ENCODE measurements at places on chromosomes 7 and 10.

- peak; percentile 88 for DNase-seq
Measured at GRCh38 chr10:103966671-103967447, at the start of gene SLK. TSS of gene SLK (plus strand) at chr10:103967140. CDS start at chr10:103967746, 606 bp downstream.

- DNase-seq, result peak; percentile 86
Measured at GRCh38 chr7:114026486-114027089, 107.8 kb upstream of the PPP1R3A start.

DNA sequence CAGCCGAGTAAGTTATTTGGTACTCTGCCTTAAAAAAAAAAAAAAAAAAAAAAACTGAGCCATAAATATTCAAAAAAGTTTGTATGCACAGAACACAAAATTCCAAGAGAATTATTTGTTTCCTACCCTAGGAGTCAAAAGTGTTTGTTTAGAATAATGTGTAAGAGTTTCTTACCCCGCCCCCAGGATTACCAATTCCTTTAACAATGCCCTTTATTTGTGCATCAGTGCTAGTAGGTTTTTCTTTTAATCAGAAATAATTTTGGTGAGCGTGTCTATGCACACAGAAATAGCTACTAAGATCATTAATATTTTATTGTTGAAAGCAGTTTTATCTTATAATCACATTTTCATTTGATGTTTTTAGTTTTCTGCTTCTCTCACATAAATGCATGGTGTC is 374.6 kb downstream of the DPP6 start:
- no peak for DNase-seq

GRCh38 chr7:1974290-1975101 is 258.2 kb downstream of the MAD1L1 start:
- DNase-seq, result no peak

- DNase-seq, result no peak
Measured at GRCh38 chr7:18013936-18014335, 13.7 kb downstream of the PRPS1L1 start.

DNA sequence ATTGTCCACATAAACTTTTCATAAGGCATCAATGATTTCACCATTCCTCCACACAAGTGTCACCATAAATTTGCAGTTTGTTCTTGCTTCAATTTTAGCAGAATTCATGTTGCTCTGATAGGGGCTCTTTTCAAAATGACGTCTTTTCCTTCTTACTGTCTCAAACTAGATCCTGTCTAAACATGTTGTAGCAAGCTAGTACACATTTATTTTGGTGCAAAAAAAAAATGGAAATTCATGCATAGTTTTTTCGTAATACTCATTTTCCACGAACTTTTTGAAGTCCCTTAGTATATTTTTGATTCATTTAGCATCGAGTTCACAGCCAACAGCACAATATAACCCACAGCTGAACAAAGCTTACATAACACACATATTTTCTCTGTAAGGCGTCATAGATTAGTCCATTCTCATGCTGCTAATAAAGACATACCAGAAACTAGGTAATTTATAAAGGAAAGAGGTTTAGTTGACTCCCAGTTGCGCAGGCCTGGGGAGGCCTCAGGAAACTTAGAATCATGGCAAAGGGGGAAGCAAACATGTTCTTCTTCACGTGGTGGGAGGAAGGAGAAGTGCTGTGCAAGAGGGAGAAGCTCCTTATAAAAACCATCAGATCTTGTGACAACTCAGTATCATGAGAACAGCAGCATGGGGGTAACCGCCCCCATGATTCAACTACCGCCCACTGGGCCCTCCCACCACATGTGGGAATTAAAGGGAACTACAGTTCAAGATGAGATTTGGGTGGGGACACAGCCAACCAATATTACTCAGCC is 301.5 kb downstream of the CCDC3 start:
- no peak for DNase-seq

DNA sequence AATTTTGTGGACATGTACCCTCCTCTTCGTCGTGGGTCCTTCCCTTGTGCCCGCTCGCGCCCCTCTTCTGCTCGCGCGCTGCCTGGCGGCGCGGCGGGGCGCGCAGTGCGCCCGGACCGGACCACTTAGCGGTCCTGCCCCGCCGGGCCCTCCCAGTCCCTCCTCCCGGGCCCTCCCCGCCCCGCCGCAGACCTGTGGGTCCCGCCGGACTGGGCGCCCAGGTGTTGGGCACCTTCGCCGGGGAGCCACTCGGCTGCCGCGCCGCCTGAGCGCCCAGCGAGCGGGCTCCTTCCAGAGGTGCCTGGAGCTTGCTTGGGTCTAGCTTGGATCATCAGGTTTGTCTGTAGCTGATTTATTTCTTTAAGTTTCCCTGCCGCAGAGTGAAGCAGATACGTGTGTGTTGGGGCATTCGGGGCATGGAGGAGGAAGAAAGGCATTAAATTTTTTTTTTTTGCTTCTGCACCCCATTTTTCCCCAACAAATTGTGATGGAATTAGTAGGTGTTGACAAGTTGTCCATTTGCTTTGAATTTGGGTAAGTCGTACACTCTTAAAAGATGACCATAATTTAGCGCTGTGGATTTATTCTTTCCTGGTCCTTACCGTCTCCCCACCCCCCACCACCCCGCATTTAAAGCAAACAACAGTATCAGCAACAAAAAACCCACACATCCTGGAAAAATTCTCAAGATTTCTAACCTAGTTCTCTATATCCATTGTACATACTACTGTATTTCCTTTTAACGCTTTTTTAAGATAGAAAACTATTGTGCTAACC is 905 bp downstream of the C1GALT1 start:
- DNase-seq, result peak; percentile 78

DNA sequence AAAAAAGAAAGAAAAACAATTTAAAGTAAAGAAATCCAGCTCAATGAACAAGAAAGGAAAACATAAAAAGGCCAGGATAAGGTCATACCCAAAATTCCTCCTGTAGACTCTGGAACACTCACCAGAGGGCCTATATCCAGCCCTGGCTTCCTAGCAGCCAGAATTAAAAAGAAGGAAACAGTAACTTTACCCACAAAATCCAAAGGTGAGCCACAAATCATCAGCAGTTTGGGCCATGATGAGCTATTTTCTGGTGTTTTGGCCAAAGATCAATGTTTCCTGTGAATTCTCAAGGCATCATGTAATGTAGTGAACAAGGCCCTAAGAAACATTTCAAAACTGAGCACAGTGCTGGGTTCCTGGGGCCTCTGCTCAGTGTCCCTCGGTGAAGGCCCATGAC is 87.8 kb downstream of the LARP4B start:
- DNase-seq, result no peak

GRCh38 chr7:105652359-105652993 is 71.2 kb upstream of the EFCAB10 start:
- peak; percentile 64 for DNase-seq

DNA sequence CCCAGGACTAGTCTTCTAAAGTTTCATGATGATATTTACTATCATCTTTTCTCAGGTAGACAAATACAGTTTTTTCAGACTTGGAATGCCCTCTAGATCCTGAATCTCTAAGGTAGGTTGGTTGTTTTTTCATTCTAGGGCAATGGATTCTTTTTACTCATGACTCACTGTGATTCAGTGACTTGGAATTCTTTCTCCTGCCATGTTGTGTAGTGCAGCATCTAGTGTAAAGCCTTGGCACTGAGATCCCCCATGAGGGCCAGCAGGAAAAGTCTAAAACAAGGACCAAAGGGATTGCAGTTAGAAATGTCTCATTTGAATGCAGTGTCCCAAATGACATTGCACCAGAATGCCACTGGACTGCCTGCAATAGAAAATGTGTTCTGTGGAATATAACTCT is 430.4 kb downstream of the NEBL start:
- DNase-seq, result no peak

DNA sequence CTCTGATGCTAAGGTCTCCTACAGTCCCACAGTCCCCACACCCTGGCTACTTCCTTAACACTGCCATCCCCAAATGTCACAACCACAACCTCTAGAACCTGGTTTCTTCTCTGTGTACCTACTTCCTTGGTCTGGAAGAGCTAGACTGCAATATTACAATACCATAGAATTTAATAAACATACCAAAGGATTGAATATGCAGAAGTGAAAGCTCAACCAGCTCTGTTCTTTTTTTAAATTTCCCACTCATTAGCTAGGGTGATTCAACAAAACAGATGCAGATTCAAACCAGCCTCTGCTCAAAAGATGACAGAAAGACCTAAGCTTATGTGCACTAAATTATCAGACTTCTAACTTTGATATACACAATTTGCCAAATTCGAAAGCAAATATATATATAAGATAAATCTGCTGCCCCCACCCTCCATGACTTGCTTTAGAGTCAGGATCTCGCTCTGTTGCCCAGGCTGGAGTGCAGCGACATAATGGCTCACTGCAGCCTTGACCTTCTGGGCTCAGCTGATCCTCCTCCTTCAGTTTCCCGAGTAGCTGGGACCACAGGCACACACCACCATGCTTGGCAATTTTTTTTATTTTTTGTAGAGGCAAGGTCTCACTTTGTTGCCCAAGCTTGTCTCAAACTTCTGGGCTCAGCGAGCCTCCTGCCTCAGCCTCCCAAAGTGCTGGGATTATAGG is 212.6 kb downstream of the CHCHD3 start:
- DNase-seq, result no peak

GRCh38 chr7:65269150-65269856 is 104.4 kb upstream of the ZNF92 start:
- peak; percentile 87 for DNase-seq

GRCh38 chr7:135510592-135511183 is 786 bp upstream of the CNOT4 start:
- peak; percentile 14 for DNase-seq

- no peak for DNase-seq
Measured at GRCh38 chr10:95214793-95215192, 20.8 kb downstream of the ACSM6 start.

GRCh38 chr10:78859769-78860168 is 209.0 kb upstream of the ZMIZ1 start:
- no peak for DNase-seq

DNA sequence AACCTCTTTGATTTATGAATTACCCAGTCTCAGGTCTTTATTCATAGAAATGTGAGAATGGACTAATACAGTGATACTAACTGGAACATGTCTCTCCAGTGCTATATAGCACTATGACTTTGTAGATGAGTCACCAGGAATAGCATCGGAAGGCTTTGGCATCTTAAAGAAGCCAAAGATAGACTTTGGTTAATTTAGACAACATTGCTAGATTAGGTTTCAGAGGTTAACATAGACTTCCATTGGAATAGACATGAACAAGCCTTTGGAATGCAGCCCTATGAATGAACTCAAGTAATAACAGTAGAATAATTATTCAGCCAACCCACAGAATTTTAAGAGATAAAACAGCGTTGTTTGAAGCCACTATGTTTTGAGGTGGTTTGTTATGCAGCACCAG is 169.2 kb downstream of the HGF start:
- no peak for DNase-seq

DNA sequence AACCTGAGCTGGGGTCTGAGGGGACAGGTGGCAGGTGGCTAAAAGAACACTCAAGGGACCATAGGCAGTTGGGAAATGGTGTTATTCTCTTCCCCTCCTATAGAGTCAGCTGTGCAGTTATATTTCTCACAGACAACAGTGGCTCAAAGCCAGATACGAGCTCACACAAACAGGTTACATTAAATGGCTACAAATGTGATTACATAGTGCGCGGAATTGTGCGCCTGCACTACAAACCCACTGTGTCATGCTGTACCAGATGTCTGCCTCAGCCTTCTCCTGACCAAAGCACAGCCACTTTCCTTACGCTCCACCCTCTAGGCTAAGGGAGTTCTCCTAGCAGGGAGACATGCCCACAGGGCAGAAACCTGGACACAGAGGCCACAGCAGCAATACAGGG is 387.2 kb downstream of the CNTNAP2 start:
- no peak for DNase-seq

DNA sequence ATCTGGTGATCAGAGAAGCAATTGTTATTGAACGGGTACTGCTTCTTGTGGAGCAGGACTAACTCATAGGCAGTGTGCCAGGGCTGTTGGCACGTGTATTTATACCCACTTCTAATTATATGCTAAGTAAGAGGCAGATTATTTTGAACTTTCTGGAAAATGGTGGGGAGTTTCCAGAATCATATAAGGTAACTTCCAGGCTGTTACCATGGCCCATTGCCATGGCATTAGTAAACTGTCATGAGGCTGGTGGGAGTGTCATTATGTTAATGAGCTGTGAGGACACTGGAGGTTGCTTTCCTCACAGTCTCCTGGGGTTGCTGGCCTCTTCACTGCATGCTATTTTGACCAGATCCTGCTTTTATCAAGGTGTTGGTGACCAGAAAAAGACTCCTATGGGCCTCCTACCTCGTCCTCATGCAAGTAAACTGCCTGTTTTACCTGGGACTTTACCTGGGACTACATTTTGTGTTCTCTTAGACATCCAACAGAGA is 122.6 kb downstream of the KCND2 start:
- no peak for DNase-seq

GRCh38 chr7:23358152-23358674 is 59.1 kb downstream of the MALSU1 start:
- no peak for DNase-seq

DNA sequence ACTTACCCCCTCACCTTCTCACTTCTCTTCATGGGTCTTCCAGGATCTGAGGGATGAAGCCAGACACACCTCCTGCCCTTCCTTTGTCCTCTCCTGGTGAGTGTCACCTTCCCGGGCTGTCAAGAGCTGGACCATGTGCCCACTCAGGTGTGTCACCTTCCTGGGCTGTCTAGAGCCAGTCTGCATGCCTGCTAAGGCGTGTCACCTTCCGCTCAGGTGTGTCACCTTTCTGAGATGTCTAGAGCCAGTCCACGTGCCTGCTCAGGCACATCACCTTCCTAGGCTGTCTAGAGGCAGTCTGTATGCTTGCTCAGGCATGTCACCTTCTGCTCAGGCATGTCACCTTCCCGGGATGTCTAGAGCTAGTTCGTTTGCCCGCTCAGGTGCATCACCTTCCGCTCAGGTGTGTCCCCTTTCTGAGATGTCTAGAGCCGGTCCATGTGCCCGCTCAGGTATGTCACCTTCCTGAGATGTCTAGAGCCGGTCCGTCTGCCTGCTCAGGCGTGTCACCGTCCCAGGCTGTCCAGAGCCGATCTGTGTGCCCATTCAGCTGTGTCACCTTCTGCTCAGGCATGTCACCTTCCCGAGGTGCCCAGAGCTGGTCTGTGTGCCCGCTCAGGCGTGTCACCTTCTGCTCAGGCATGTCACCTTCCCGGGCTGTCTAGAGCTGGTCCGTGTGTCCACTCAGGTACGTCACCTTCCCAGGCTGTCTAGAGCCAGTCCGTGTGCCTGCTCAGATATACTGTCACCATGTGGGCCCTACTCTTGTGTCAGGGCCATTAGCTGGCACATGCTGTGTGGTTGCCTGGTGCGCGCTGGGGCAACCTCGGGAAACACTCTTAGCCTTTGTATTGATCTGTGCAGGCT is 245.3 kb downstream of the EBF3 start:
- no peak for DNase-seq

- DNase-seq, result no peak
Measured at GRCh38 chr10:86802473-86803108, 46.2 kb downstream of the BMPR1A start.

- DNase-seq, result no peak
Measured at GRCh38 chr10:131141645-131142516, 169.6 kb downstream of the TCERG1L start.

All from MM.1S (cell line).